ENCODE measurements at places on chromosomes 11 and 22. TPM values are rescaled to one million over a fixed set of nuclear protein-coding genes. Genes with fewer than 3 reads are reported as not detected.
A peak's percentile ranks its signal among the peaks of the same experiment; 100 is the strongest.

DNA sequence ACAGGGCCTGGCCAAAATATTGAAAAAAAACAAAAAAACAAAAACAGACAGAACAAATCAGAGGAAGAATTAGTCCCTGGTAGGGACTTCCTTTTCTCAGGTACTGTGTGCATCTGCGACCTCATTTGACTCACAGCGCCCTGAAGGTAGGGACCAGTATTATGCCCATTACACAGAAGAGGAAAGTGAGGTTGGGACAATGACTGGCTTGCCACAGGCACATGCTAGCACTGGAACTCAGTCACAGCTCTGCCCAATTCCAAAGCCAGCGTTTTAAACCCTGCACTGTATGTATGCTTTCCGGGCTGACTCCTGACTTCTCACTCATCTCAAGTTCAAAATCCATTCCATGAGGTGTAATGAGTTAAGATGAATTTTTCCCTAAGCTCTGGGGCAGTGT lies 3.3 kb downstream of the SEC14L4 start:
- DNase-seq, result no peak

- DNase-seq, result no peak
Measured at GRCh38 chr11:113488931-113489351, 13.7 kb upstream of the DRD2 start.

Gene BLID
- total RNA-seq, result 0.57 TPM

DNA sequence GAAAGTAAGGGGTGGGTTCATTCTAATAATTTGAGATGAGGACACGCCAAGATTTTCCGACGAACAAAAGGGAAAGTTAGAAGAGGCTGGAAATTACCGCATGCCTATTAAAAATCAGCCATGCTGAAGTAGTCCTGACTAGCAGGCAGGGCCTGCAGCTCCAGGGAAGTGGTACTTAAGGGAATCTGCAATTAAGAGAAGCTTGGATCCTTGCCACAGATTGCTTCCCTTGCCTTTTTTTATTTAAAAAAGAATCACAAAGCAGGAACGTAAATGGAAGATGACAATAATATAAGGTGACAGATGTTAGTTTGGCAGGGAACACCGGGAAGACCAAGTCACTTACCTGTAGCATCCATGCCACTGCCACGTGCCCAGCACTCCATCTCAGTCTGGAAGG lies 359.3 kb downstream of the CADM1 start:
- DNase-seq, result no peak

Gene PTPRJ
- total RNA-seq, result 11.0 TPM

DNA sequence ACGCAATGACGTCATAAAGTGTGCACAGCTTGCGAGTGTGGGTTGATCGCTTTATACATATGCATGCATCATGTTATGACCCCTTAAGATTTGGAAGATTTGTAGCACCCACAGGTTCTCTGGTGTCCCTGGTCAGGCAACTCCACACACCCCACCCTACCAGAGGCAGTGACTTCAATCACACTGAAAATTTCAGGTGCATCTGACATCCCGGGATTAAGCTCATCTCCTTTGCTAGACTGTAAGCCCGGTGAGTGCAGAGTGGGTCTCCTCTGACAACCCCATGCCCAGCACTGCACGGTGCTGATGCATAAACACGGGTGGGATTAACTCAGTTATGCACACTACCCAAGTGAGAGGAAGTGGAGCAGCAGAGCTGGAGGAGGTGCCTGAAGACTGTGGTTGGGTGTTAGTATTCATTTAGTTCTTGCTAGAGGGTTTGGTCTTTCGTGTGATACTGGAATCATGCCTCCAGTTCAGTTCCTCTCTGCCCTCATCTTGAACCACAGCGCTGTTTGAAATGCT lies 6.5 kb downstream of the ARSA start:
- peak; percentile 35 for DNase-seq

GRCh38 chr11:40314327-40314726 lies 1145.1 kb downstream of the LRRC4C start:
- no peak for DNase-seq

- no peak for DNase-seq
Measured at GRCh38 chr11:104098132-104098531, 61.7 kb downstream of the DDI1 start.
